Anterior cingulate cortex (tissue), 58 donors: ENCODE measurements at places on chromosomes 1 and 21.

DNA sequence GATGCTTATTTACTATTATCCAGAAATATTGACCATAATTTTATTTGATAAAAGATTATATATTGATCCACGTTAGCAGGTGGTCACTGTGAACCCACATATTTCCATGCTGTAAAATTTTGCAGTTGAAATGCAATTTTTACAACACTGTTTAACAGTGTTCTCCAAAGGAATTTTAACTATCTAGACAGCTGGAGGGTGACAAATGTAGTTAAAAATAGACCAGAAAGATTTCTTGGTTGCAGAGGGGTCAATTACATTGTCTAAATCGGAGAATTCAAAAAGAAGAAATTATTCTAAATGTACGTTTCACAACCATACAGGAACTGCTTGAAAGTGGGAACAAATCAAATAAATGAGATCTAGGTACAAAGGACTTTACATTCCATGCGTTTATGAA, 625.2 kb upstream of the NCAM2 start:
- no peak for DNase-seq

DNA sequence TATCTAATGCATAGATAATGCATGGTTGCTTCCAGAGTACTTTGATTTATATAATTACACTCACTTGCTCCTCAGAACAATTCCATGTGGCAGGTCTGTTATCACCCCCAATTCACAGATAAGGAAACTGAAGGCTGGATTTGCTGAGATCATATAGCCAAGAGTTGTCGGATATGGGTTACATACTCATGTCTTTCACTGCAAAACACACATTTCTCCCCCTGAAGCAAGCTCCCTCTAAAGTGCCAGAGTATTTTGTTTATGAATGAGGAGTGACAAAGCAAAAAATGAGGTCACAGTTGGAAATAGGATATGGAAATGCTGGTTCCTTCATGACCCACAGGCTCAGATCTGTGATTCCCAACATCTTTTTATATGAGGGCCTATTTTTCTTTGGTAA, 134.2 kb downstream of the ROR1 start:
- DNase-seq, result no peak

- no peak for DNase-seq
Observed at GRCh38 chr21:41410767-41411448, 15.1 kb upstream of the MX1 start.

GRCh38 chr1:67734323-67734690, 49.3 kb downstream of the GADD45A start:
- DNase-seq, result no peak

DNA sequence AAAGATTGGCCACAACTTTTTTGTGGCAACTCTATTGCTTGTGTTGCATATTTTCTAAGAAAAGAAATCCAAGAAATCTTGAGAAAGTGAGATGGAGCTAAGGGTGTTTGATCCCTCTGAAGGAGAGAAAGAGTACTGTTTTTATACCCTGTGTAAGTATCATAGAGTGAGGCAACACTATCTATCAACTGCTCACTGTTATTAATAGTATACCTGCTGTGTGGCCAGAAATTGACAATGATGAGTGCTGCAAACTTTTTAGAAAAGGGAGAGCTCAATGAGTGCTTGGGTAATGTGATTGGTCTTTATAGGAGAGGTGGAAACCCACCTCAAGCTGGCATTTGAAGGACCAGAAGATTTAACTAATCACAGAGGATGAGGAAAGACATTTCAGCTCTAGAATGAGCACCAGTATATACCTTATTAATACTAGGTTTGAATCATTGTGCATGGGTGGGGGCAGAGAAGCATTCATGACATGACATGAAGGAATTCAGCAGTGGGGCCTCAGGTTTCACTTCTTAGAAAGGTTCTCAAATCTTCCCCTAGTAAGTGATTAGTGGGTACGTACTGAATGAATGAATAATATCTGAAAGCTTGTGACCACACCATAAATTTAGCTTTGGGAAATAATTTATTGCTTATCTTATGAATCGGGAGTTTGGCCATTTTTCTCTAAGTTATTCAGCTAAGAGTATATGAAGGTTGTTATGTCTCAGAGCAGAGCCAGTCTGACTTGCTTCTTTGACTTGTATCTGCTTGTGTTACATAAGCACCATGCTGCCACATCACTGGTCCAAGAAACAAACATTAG, 169.2 kb upstream of the SGIP1 start:
- no peak for DNase-seq

- no peak for DNase-seq
Observed at GRCh38 chr1:113072141-113072756, 749 bp upstream of the LRIG2 start.

GRCh38 chr1:20602851-20603450, 14.1 kb downstream of the CDA start:
- no peak for DNase-seq

GRCh38 chr1:108819878-108820277, 37.0 kb downstream of the AKNAD1 start:
- DNase-seq, result no peak
